ENCODE measurements at places on chromosomes 7 and 10.

GRCh38 chr10:126674741-126675515, 4.4 kb upstream of the C10orf90 start:
- DNase-seq = no peak

- no peak for DNase-seq
These were observed 66.7 kb upstream of the PODXL start for GRCh38 chr7:131623154-131623553.

DNA sequence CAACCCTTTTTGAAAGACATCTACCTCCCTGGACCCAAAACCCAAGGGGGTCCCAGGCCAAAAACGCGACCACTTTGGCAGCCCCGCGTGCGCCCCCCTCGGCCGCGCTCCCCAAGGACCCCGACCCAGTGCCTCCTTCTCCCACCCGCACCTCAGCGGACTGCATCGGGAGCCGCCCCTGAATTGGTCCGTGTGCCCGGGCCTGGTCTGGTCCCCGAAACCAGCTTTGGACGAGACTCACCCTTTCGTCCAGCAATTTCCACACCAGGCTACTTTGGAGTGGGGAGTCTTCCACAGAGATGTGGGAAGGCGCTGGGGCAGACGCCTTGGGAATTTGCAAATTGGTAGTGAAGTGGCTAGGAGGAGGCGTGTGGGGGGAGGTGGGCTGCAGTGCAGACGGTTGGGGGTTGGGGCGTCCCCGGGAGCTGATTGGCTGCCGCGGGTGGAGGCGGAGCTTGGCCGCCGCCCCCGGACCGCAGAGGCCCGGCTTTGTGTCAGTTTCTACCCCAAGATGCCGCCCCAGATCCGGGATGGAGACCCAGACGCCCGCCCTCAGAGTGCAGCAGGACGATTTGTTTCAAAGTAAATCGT, 16.9 kb downstream of the TCAF1 start:
- DNase-seq = no peak

GRCh38 chr7:92706563-92706962, 116.4 kb upstream of the FAM133B start:
- DNase-seq = no peak

DNA sequence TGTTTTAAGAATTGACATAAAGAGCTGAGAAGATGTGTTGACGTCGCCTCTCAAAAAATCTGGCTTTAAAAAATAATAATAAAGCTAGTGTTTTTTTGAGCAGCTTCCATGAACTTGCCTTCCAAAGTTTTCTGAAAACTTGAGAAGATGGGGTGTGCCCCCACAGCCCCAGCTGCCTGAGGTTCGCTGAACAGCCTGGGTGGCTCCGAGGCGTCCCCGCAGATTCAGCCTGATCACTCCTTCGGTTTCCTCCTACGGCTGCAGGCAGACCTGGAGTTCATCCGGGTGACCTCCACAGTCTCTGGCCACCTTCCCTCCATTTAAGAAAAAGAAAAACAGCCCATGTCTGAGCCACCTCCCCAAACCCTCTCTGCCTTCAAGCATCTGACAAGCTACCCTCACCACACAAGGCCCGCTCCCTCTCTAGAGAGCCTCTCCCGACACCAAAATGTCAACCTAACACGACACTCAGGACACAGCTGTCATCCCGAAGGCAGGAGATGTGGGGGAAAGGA, 177.8 kb downstream of the PTPRN2 start:
- DNase-seq = no peak

DNA sequence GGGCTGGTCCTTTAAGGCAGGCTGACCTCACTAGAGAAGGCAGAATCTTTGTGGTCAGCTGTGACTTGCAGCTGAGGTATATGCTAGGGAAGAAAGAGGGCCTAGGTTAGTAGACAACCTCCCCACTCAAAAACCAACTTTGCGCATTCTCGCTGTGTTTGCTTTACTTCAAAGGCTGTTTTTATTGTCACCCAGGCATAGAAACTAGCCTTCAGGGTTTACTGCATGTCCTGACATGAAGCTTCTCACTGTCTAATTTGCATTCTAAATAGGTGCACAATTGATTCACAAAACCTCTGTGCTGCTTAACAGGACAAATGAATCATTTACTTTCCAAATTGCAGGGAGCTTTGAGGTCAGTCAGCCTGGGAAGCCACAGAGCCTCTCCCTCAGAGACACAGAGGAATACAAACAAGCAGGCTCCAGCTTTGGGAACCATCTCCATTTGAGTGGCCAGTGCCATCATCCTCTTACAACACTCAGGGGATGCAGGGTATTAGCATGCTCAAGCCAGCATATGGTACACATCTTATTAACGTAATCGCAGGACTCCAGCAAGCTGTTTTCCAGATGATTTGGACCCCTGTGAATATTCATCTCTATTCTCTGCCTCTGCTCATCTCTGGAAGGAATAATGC, 596.4 kb upstream of the GHITM start:
- no peak for DNase-seq

DNA sequence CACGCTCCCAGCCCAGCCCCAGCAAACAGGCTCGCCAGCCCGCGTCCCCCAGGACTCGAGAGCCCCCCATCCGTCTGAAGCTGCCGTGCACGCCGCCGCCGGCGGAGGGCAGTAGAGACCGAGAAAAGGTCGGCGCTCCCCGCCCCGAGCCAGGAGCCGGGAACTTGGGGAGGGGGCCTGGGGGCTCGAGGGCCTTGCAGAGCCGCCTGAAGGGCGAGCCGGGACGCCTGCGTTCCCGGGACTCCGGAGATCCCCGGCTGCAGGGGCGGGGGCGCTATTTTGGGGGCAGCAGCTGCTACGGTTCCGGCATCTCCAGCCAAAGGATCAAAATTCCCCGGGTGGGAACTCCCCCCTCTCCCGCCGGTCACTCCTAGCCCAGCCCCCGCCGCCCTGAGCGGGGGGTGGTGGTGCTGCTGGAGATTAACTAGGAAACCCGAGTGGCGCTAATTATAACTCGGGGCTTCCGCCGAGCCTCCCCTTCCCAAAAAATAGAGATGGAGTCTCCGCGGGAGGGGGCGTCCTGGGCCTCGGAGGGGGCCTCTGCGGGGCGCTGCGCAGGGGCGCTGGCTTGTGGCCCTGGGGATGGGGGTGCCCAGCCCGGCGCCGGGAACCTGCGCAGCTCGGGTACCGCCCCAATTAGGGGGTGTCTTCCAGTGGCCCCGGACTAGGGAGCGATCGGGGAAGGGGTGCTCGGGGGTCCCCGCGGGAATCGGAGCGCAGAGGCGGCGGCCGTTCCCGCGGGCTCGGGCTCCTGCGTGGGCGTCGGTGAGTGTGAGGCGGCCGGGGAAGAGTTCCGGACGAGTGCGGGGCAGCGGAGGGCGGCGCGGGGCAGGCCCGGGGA, 608 bp downstream of the ACHE start:
- no peak for DNase-seq

- no peak for DNase-seq
These were observed 224.2 kb upstream of the AUTS2 start for GRCh38 chr7:69374044-69374425.

DNA sequence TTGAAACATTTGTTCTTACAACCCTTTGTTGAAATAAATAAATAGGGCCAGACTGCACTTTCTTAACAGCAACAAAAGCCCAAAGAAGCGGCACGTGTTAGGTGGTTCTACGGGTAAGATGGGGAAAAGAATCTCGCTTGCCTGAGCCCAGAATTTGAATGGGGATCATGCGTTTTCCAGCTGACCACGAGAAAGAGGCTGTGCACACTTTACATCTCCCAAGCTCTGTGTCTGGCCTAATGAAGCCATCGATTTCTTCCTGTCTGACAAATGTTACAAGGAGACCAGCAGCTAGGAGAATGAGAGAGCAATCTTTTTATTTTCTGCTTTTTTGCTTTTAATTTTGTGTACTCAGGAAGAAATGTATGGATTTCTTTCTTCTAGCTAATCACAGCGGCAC, 52.2 kb downstream of the FRMD4A start:
- DNase-seq = no peak

GRCh38 chr7:98978672-98979071, 100.3 kb downstream of the TRRAP start:
- no peak for DNase-seq

- peak; percentile 56 for DNase-seq
These were observed 73.3 kb downstream of the PRPF18 start for GRCh38 chr10:13659887-13660550.

GRCh38 chr7:71626206-71626605, 494.3 kb downstream of the GALNT17 start:
- no peak for DNase-seq

DNA sequence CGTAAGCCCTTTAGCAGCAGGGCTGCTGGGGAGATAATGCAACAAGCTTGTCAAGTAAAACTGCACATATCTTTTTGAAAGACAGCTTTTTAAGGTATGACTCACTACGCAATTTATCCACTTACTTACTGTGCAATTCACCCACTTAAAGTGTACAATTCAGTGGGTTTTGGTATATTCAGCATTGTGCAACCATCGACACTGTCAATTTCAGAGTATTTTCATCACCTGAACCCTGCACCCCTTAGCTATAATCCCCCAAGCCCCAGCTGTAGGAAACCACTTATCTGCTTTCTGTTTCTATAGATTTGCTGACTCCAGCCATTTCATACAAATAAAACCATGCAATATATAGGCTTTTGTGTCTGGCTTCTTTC, 168.0 kb downstream of the PTPN20 start:
- DNase-seq = no peak

Data from CD4-positive, alpha-beta T cell treated with Interleukin-4 for 4 hours (primary cell).